ENCODE measurements at places on chromosomes 4 and X.

DNA sequence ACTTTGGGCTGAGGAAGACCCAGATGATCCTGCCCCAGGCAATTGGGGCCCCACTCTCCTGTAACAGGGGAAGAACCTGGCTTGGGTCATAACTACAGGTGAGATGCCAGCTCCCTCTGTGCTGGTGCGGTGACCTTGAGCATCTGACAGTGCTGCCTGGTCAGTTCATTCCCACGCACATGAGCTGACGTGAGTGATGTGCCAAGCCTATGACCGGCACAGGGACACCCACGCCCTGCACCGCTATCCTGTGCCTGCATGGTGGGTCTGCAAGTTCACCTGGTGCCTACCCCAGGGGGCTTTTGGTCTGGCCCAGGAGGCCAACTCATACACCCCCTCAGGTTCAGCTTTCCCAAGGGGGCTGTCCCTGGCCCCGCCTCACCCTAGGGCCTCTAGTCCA lies 123.7 kb upstream of the PSAPL1 start:
- no peak for DNase-seq

DNA sequence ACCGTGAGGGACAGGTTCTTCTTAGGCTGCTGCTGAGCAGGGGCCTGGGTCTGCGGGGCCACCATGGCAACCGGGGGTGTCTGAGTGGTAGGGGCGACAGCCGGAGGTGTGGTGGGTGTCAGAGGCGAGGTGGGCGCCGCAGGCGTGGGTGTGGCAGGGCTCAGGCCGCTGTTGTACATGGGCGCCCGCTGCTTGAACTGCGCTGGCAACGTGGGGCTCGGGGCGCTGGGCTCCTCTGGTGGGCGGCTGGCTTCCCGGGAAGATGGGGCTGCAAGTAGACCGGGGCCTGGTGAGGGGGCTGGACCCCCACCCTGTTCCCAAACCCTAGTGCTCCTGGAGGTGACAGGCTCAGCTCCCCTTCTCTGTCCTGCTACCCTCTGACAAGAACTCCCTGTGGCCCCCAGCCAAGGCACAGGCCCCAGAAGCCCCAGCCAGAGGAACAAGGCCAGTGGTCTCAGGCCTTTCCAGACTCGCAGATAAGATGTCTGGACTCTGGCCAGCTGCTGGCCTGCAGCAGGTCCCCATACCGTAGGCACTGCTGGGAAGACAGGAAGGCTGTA lies 24.8 kb downstream of the NELFA start:
- no peak for DNase-seq

DNA sequence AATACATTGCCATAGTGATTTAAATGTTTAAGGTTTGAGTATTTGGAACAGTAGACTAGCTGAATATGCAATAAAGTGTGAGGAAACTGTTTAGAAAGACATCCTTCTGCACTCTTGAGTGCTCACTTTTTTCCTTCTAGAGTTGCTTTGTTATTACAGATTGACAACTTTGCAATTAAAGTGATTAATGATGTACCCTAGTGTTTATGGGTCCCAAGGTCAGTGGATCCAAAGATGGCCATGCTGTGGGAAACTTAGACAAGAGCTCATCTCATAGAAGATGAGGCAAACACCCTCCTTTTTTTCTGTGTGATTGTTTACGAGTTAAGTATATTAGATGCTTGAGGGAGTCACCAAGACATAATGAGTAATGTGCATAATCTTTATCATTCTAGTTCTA lies 118.8 kb downstream of the PDLIM5 start:
- DNase-seq = no peak

DNA sequence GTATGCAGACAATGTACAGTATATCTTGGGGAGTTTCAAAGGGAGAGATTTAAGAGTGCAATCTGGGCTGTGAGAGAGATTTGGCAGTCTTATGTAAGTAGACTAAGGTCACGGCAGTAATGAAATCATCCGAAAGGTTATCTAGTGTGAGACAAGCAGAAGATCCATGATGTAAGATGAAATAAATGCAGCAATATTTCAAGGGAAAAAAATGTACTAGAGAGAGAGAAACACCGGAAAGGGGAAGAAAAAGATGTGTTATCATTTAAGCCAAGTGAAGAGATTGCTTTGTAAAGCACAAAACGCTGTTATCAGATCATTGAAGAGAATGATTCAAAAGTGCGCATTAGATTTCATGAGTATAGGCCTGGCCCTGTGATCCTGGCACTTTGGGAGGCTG lies 88.4 kb upstream of the GUCY1A1 start:
- DNase-seq = no peak

DNA sequence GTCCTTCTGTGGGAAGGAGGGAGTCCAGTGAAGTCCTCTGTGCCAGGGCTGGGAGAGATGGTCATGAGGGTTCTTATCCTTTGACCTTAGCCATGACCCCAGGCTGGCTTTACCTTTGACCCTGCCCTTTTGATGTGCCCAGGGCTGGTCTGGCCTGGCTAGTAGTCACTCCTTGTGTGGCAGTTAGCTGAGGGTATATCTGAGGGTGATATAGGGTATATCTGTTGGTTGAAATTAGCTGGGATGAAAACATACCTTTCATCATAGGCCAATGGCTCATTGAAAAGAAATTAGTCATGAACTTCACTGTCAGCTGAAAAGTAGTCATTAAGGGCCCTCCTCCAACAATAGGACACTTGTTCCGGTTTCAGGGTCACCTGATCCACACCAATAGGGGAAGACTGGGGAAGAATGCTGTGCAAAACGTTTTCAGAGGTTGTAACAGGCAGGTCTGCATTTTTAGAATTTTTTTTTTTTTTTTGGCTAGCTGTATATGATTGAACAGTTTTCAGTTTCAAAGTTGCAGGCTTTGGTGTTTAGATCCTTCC lies 74.6 kb upstream of the STOX2 start:
- DNase-seq = no peak

DNA sequence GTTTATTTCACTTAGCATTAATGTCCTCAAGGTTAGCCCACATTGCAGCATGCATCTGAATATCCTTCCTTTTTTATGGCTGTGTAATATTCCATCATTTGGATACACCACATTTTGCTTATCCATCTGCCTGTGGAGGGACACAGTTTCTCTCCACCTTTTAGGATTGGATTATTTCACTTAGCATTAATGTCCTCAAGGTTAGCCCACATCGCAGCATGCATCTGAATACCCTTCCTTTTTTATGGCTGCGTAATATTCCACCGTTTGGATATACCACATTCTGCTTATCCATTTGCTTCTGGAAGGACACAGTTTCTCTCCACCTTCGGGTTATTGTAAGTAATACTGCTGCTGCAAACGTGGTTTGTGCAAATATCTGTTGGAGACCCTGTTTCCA lies 110.0 kb downstream of the DHRSX start:
- DNase-seq = no peak

DNA sequence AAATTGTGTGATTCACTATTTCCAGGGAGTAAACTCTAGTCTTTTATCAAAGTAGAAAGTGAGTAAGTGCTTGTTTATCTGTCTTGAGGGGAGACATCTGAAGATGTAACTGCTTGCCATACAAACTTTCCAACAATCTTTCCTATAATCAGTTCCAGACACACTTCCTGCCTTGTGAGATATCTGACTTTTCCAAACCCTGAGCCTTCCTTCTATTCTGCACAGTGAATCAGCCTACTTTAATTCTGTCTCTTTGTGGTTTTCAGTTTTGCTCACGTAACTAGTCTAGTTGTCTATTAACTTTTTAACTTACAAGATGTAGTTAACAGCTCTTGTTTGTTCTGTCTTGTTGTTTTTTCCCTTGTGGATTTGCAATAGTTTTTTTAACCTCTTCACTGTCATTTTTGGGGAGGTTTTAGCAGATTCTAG lies 947.8 kb downstream of the C4orf33 start:
- no peak for DNase-seq

- no peak for DNase-seq
Measured at GRCh38 chr4:113365377-113365776, 315.9 kb downstream of the ANK2 start.

GRCh38 chrX:39222346-39223113 lies 421.3 kb downstream of the MID1IP1 start:
- DNase-seq = no peak

All from hematopoietic multipotent progenitor cell treated with erythropoietin and hydrocortisone succinate and interleukin-3 and kit ligand, for 8 days (in vitro differentiated cells).